ENCODE measurements at places on chromosomes 7 and 10.

- no peak for DNase-seq
These were observed 10.1 kb downstream of the CHN2 start for GRCh38 chr7:29204491-29205272.

DNA sequence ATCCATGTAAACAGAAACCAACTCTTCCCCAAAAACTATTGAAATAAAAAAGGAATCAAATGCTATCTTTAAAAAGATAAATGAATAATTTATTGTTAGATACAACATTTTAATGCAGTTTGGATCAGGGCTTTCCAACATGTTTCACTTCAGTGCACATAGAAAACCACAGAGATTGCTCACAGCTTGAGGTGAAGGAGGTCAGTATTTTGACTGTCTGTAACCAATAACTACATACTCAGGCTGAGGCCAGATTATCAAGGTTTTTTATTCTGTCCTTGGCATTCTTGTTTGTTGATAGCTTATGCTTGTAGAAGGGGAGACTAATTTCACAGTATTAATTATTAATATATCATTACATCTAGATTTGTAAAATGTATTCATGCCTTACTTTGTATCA, 195.5 kb downstream of the PRKG1 start:
- DNase-seq = no peak

- no peak for DNase-seq
These were observed 31.3 kb upstream of the NANOS1 start for GRCh38 chr10:118998183-118998582.

- DNase-seq = no peak
These were observed 28.5 kb downstream of the FHIP2A start for GRCh38 chr10:114850126-114850525.

- DNase-seq = no peak
These were observed 126.3 kb downstream of the ARHGAP21 start for GRCh38 chr10:24597426-24597825.
